ENCODE measurements at places on chromosomes 5 and 9.

GRCh38 chr5:75975496-75975895 lies 107.7 kb upstream of the SV2C start:
- no peak overlapping the region for H3K27ac ChIP-seq
- H3K27me3 ChIP-seq = no peaks in the 10 kb centered on the region
- H3K4me1 ChIP-seq = no peaks in the 10 kb centered on the region

- no peaks in the 10 kb centered on the region for H3K36me3 ChIP-seq
- no peaks in the 10 kb centered on the region for H3K4me1 ChIP-seq
- H3K27me3 ChIP-seq = no peaks in the 10 kb centered on the region
- no peak overlapping the region for H3K27ac ChIP-seq
Observed at GRCh38 chr9:90706230-90706629, 63.6 kb upstream of the DIRAS2 start.

DNA sequence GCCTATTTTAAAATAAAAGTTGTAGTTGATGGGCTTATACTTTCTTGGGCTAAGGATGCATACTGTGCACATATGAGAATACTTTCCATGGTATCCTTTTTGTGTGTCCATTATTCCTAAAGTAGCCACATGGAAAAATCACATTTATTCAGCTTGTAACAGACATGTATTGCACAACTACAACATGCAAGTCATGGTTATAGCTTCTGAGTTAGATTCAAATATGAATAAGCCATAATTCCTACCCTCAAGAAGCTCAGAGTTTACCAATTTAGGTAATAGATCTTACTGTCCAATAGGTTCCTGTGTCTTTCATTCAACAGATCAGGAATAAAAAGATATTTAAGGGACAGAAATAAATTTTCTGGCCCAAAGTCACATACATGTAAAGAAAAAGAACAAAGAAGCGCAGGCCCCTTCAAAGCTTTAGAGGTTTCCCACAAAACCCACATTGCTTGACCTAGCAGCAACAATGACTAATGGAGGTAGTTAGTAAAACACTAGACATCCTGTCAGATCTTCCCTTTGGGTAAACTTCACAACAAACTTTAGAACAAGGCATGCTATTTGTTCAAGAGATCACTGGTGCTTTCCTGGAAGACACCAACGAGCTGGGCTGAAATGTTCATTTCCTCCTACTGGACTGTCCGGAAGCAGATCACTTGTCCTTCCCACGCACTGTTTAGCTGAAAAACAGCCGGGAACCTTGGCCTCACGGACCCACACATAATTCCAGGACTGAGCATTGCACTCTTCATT lies 78.4 kb upstream of the ITGA1 start:
- H3K27me3 ChIP-seq = no peaks in the 10 kb centered on the region
- H3K4me3 ChIP-seq = no peak overlapping the region
- peak overlapping the region; percentile 13 for H3K27ac ChIP-seq
- no peaks in the 10 kb centered on the region for H3K36me3 ChIP-seq
- H3K4me1 ChIP-seq = peaks cover 13% of the 10 kb centered on the region

GRCh38 chr9:29176786-29177185 lies 1603.5 kb upstream of the C9orf72 start:
- no peak overlapping the region for H3K4me3 ChIP-seq
- H3K27ac ChIP-seq = no peak overlapping the region
- H3K36me3 ChIP-seq = no peaks in the 10 kb centered on the region

- no peaks in the 10 kb centered on the region for H3K27me3 ChIP-seq
- no peak for DNase-seq
- peaks cover 5% of the 10 kb centered on the region for H3K36me3 ChIP-seq
Observed at GRCh38 chr5:143138839-143139238, 264.6 kb downstream of the NR3C1 start.

DNA sequence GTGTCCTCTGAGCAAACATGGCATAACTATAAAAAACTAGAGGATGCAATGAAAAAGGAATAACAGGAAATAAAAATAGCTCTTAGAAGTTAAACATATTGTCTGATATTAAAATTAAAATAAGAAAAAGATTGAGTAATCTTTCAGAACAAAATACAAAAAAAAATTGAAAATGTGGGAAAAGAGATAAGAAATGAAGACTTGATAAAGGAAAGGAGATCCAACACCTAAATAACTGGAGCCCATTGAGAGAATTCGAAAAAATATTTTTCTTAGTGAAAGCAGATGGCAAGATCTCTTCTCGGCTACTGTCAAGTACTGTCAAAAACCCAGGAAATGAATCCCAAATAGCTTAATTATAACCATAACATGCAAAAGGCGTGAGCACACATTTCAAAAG lies 24.9 kb downstream of the LIFR start:
- H3K27me3 ChIP-seq = no peaks in the 10 kb centered on the region
- peaks cover 18% of the 10 kb centered on the region for H3K4me1 ChIP-seq
- no peak overlapping the region for H3K27ac ChIP-seq
- DNase-seq = no peak

DNA sequence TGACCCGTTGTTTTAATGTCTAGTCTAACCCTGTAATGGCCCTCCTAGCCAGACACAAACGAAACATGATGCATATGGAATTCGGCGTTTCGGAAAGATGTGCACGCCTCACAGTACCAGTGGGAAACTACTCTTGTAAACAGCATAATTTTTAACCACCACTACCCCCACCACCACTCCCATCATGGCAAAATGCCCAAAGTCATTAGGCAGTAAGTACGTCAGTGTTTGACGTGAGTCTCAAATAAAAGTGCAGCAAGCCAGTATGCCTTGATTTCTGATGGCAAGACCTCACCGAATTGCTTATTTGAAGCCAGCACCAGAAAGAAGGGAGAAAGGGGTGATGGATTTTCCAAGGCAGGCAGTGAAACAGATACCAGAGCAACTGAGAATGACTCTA lies 71.4 kb downstream of the ADRB2 start:
- no peaks in the 10 kb centered on the region for H3K36me3 ChIP-seq
- H3K4me3 ChIP-seq = no peak overlapping the region
- no peaks in the 10 kb centered on the region for H3K27me3 ChIP-seq
- H3K27ac ChIP-seq = no peak overlapping the region

DNA sequence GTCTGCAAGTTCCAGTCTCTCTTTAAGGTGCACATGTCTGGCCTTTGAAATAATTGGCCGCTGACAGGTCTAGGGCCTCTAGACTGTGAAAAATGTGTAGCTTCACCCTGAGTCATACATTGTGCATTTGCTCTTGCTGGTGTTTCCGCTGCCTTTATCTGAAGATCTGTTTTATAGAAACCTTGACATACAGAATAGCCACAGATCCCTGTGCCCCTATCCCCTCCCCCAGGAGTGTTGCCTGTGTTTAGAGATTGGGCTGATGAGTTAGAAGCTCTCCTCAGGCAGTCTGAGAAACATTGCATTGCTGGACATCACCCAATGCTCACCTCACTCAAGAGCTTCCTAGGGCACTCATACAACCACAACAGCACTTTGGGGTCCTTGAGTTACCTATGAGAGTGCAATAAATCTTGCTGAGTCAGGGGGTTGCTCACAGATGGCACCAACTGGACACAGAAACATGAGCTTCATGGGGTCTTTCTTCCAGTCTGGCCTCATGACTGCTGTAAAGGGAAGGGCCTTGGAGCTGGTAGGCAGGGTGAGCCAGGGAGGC lies 3.8 kb upstream of the ZNF782 start:
- H3K4me3 ChIP-seq = no peak overlapping the region
- no peaks in the 10 kb centered on the region for H3K27me3 ChIP-seq
- no peaks in the 10 kb centered on the region for H3K36me3 ChIP-seq
- no peak for DNase-seq
- no peak overlapping the region for H3K27ac ChIP-seq

GRCh38 chr5:160773646-160774410 lies 78.2 kb downstream of the ATP10B start:
- H3K27ac ChIP-seq = no peak overlapping the region
- no peak for DNase-seq
- H3K4me1 ChIP-seq = no peaks in the 10 kb centered on the region
- H3K36me3 ChIP-seq = no peaks in the 10 kb centered on the region
- no peaks in the 10 kb centered on the region for H3K27me3 ChIP-seq
- H3K4me3 ChIP-seq = no peak overlapping the region

DNA sequence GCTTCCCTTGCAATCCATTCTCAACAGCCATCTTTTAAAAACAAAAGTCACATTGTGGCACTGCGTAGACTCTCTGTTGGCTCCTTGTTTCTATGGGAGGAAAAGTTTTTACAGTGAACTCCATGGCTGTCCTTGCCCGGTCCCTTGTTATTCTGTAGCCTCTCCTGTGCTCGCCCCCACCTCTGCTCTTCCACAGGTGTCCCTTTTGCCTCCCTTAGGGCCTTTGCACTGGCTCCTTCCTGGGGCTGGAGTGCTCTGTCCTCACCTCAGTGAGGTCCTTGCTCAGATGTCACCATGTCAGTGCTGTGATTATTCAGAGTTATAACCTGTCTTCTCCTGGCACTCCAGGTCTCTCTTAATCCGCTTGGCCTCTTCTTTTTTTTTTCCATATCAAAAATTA lies 308.8 kb downstream of the DOCK8 start:
- H3K27me3 ChIP-seq = no peaks in the 10 kb centered on the region
- H3K27ac ChIP-seq = no peak overlapping the region
- DNase-seq = no peak
- H3K4me3 ChIP-seq = no peak overlapping the region
- H3K36me3 ChIP-seq = no peaks in the 10 kb centered on the region
- no peaks in the 10 kb centered on the region for H3K4me1 ChIP-seq

GRCh38 chr9:73869264-73869663 lies 627.9 kb upstream of the RORB start:
- no peak overlapping the region for H3K27ac ChIP-seq
- no peaks in the 10 kb centered on the region for H3K4me1 ChIP-seq
- no peaks in the 10 kb centered on the region for H3K27me3 ChIP-seq
- H3K4me3 ChIP-seq = no peak overlapping the region
- DNase-seq = peak; percentile 20
- H3K36me3 ChIP-seq = no peaks in the 10 kb centered on the region

DNA sequence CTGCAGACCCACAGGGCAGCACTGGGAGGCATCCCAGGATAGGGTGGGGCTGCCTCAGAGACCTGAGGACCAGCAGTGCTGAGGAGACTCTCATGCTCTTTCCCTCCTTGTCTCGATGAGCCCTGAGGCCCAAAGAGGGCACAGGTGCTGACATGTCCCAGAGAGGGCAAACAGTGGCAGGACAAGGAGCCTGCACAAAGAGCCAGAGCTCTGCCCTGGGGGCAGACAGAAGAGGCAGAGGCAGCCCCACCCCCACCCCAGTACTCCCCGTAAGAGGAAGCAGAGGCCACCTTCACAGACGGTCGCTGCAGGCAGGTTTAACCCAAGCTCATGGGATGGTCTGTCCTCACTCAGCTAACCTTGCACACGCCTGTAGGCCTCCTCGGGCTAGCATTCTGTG lies 29.4 kb upstream of the TTLL11 start:
- H3K4me1 ChIP-seq = peaks cover 14% of the 10 kb centered on the region
- no peaks in the 10 kb centered on the region for H3K27me3 ChIP-seq
- no peaks in the 10 kb centered on the region for H3K36me3 ChIP-seq
- H3K4me3 ChIP-seq = no peak overlapping the region

GRCh38 chr5:72012906-72013305 lies 94.4 kb upstream of the MAP1B start:
- H3K27me3 ChIP-seq = no peaks in the 10 kb centered on the region
- H3K27ac ChIP-seq = no peak overlapping the region
- H3K4me3 ChIP-seq = no peak overlapping the region
- H3K4me1 ChIP-seq = no peaks in the 10 kb centered on the region

DNA sequence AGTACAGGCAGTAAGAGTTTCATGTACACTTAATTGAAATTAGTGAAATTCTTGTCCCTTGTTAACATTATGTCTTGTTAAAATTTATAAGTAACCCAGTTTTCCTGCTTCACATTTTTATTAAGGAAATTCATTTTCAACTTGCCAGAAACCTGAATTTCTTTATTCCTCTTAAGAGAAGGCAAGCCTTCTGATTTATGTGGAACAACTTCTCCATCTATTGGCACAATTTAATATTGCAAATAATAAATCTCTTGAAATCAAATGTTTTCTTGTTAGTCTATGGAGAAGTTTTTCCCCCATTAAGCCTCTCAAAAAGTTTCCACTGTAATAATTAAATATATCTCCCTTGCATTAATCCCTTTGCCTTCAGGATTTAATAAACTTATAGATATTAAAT lies 33.8 kb upstream of the ACO1 start:
- no peaks in the 10 kb centered on the region for H3K36me3 ChIP-seq
- no peaks in the 10 kb centered on the region for H3K4me1 ChIP-seq
- H3K27ac ChIP-seq = no peak overlapping the region
- no peak overlapping the region for H3K4me3 ChIP-seq

- DNase-seq = no peak
- H3K27ac ChIP-seq = no peak overlapping the region
- H3K36me3 ChIP-seq = no peaks in the 10 kb centered on the region
- no peak overlapping the region for H3K4me3 ChIP-seq
- H3K4me1 ChIP-seq = no peaks in the 10 kb centered on the region
Observed at GRCh38 chr5:115284021-115284420, 12.4 kb downstream of the CCDC112 start.

DNA sequence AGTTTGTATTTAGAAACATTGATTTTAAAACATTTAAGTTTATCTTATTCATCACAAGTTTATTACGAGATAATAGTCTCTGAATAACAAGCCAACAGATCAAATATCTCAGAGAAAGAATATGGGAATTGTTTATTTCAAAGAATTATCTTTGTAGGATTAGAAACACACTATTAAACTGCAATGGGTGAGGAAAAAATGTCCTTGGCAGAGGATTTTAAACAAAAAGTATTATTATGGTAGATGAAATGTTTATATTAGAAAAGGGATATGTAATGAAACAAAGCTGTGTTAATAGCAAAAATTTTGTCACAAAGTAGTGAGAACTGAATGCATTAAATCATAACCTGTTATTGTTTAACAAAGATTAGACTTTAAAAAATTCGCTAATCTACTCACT lies 1382.9 kb upstream of the DMAC1 start:
- no peak overlapping the region for H3K4me3 ChIP-seq
- H3K4me1 ChIP-seq = no peaks in the 10 kb centered on the region
- no peak for DNase-seq
- H3K36me3 ChIP-seq = no peaks in the 10 kb centered on the region
- no peaks in the 10 kb centered on the region for H3K27me3 ChIP-seq

DNA sequence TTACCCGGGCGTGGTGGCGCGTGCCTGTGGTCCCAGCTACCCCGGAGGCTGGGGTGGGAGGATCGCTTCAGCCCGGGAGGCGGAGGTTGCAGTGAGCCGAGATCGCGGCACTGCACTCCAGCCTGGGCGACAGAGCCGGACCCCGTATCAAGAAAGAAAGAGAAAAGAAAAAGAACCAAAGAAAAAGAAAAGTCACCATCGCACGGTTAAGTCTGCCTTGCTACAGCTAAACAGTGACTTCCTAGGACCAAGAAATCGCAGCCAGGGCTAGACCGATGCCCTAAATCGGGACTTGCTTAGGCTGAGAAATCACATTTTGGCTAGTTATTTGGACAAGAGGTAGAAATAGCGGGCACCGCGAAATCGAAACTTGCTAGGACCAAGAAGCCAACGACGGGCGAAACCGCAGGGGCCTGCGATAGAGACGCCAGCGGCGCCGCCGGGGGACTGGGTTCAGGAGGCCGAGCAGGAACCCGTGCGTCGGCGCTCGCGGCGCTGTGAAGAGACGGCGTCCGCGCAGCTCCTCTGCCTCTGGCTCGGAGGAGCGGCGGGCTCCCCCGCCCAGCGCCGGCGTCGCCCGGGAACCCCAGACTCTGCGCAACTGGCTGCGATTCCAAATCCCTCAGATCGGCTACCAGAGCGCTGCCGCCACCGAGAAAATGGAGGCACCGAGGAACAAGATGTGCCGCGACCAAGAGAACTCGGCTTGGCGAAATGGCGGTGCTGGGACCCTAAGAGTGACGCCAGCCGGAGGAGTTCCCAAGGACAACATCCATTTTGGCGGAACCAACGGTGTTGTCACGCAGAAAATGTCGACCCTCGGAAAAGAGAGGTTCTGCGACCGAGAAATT lies 26.1 kb upstream of the ANXA2R start:
- no peaks in the 10 kb centered on the region for H3K27me3 ChIP-seq
- peak overlapping the region; percentile 71 for H3K4me3 ChIP-seq
- H3K36me3 ChIP-seq = peaks cover 13% of the 10 kb centered on the region
- H3K4me1 ChIP-seq = peaks cover 34% of the 10 kb centered on the region
- DNase-seq = peak; percentile 81

Data from upper lobe of left lung (tissue), 6 donors.